ENCODE measurements at places on chromosomes 7 and 10.

DNA sequence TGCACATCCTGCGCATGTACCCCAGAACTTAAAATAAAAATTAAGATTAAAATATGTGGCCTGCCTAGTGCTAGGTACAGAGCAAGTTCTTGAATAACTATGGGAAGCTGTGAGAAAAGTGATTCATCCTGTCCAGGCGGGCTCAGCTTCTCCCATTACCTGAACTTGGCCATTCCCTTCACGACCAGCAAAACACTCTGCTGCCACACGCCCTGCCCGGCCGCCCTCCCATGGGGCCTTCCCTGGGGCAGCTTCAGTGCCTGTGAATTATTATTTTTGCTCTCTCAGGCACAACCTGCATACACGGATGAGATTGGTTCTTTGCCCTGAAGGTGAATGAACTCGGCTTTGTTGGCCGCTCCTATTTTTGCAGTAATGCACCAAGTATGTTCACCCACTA lies 209.2 kb upstream of the SHH start:
- DNase-seq: no peak

DNA sequence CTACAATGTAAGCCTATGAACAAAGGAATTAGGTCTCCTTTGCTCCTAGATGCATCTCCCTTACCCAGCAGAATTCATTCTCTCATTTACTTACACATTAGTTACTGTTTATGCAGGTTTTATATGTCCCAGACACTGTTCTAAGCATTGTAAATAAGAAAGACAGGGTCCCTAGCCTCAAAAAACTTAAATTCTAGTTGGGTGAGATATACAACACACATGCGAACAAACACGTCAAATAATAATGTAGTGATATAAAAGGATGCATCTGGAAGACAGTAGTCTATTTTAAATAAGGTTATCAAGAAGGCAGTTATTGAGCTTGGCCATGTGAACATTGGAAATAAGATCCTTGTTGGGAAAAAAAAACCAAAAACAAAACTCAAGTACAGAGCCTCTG lies 479.7 kb downstream of the DNAJB9 start:
- DNase-seq: no peak

DNA sequence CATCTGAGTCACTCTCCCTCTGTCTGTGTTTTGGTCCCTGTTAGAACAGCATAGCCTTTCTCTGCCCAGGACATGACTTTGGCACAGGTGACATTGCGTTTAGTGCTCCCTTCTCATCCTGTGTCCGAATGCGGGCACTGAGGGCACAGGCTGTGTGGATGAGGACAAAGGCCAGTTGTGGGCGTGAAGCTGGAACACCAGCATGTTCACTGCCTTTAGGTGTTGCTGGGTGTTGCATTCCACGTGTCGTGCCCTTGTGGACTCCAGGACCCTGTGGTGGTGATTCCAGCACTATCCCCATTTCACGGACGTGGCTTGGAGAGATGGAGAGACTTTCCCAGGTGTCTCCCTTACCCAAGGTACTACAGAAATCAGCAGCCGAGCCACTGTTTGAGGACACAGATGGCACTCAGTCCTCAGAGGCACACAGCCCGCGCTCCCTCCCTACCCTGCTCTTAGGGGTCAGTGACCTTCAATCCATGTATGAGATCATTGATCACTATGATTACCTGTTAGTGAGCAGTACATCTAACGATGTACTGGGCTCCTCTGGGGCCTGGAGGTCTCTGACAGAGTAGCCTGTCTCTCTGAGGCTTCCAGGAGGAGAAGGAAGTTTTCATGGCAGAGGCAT lies 917 bp upstream of the CNPY1 start:
- DNase-seq: no peak

DNA sequence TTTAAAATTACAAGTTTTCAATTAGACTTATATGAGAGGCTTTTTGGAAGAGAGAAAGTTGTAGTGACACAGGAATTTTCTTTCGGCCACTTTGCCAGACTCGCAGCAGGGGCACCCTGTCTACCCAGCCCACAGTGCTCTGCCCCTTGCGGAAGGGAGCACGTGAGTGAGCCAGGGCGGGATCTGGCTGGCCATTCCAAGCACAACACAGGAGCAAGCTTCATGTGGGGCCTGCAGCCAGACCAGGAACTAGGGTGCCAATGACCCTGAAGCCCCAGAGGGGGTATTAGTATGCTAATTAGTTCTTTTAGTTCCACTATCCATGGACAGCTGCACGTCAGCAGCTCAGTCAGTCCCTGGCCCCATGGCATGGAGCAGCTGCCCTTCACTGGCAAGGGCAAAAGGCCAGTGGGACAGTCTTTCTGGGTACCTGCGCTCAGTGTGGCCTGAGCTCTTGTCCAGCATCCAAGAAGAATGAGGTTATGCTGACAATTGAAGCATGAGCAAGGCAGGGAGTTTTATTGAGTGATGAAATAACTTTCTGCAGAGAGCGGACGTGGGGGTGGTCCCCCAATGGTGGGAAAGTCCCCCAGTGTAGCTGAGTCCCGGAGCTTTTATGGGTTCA lies 251.1 kb upstream of the CSTF2T start:
- no peak for DNase-seq

GRCh38 chr7:115005953-115006352 lies 84.1 kb downstream of the MDFIC start:
- no peak for DNase-seq

DNA sequence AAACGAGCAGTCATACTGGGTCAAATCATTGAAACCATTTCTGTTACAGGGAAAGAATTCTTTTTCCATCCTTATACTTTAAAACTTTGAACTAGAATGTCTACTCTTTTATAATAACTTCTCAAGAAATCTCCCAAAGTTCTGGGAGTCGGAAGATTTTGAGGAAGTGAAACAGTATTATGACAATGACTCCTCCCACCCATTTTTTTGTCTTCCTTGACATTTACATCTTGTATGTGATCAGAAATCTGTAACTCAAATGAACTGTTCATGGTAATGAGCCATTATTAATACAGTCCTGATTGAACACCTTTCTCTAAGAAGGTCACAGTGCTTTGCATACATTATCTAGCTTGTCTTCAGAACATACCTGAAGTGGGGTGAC lies 227.4 kb downstream of the CELF2 start:
- no peak for DNase-seq

GRCh38 chr7:142181966-142182365 lies 70.4 kb downstream of the MGAM2 start:
- no peak for DNase-seq

DNA sequence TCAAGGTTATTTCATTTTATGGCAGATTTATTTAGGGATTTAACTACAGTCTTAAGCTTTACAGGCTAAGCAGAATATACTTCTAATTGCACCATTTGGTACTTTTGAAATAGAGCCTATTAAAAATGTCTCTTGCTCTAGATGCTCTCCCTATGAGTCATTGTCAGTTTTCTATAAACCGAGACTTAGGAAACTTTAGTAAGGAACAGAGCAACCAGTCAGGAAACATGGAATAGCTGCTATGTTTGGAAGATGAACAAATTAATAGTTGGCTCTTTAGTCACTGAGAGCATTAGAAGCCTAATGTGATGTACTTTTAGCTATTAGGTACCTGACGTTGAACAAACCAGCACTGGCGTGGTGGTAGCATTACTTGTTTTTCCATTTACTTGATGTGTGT lies 35.3 kb downstream of the INPP5F start:
- DNase-seq: no peak

- DNase-seq: no peak
Observed at GRCh38 chr7:30159698-30160143, 24.9 kb downstream of the MTURN start.

GRCh38 chr7:25255611-25256332 lies 27.5 kb upstream of the NPVF start:
- no peak for DNase-seq

- no peak for DNase-seq
Observed at GRCh38 chr7:81501220-81501619, 268.6 kb downstream of the HGF start.

- no peak for DNase-seq
Observed at GRCh38 chr7:64618785-64619456, 47.0 kb upstream of the ZNF107 start.

GRCh38 chr10:59319854-59320253 lies 42.5 kb downstream of the FAM13C start:
- no peak for DNase-seq

GRCh38 chr7:45203459-45203858 lies 45.9 kb downstream of the RAMP3 start:
- no peak for DNase-seq
